ENCODE measurements at places on chromosomes 4 and X. TPM values are rescaled to one million over a fixed set of nuclear protein-coding genes. Genes with fewer than 3 reads are reported as not detected.

Gene MAOB
- total RNA-seq: 44.4 TPM

Gene MAGEA1
- not detected for total RNA-seq

DNA sequence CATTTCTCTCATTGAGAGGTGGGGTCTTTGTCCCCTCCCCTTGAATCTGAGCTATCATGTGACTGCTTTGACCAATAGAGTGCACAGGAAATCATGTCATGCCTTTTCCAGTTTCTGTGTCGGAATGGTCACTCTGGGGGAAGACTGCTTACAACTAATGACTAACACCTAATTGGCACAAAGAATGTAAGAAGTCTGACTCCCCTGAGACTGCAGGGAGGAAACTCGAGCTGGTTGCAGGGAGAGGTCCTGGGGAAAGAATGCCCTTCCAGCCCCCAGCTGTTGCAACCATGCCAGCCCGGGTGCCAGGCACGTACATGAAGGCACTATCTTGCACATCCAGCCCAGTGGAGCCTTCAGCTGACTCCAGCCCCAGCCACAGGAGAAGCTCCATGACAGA is 254.2 kb downstream of the DHX15 start:
- DNase-seq: no peak

- DNase-seq: no peak
Observed at GRCh38 chr4:139682741-139683151, 17.1 kb downstream of the MGST2 start.

DNA sequence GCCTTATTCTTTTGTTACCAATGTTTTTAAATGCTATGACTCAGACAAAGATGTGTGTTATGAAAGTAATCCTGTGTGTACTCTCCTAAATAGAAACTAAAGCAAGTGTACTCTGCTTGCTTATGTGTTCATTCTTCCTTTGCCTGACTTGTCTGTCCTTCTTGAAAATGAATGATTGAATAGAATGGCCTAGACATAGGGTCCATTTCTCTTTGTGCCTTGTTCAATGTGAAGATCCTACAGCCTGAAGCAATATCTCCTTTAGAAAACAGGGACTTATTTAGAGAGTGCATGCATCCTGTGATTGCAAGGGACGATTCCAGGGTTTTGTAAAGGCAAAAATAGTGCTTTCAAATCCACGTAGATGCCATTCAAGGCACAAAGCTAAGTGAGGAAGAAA is 343.6 kb upstream of the TACR3 start:
- no peak for DNase-seq

- DNase-seq: no peak
Observed at GRCh38 chr4:169239221-169239905, 31.4 kb downstream of the SH3RF1 start.

- no peak for DNase-seq
Observed at GRCh38 chrX:43840265-43840664, 42.0 kb downstream of the MAOB start.

- DNase-seq: no peak
Observed at GRCh38 chrX:79325263-79325958, 41.7 kb downstream of the ITM2A start.

Measured in psoas muscle (tissue), 8 donors.